ENCODE measurements at places on chromosomes 4 and X. TPM values are rescaled to one million over a fixed set of nuclear protein-coding genes. Genes with fewer than 3 reads are reported as not detected.

Gene MAGEB3
- not detected for polyA plus RNA-seq

Gene MSMO1
- polyA plus RNA-seq: 17.0 TPM

Gene EDNRA
- not detected for polyA plus RNA-seq

Gene DYNLT3
- polyA plus RNA-seq: 18.7 TPM

Gene ANK2
- polyA plus RNA-seq: 0.16 TPM

Gene PNMA3
- polyA plus RNA-seq: 3.8 TPM

Gene ATP1B4
- polyA plus RNA-seq: not detected

Gene MAGED4B
- polyA plus RNA-seq: 52.5 TPM
